ENCODE measurements at places on chromosomes 7 and 10. TPM values are rescaled to one million over a fixed set of nuclear protein-coding genes. Genes with fewer than 3 reads are reported as not detected.

The CPA5 gene
- not detected for total RNA-seq

The IFIT1B gene
- not detected for total RNA-seq

The ATG9B gene
- total RNA-seq = 7.9 TPM

The FBXO24 gene
- 0.29 TPM for total RNA-seq

The SHOC2 gene
- 33.5 TPM for total RNA-seq

The CROT gene
- 9.1 TPM for total RNA-seq

The NAMPT gene
- 343 TPM for total RNA-seq

The ETV1 gene
- total RNA-seq = 45.9 TPM

The ZNF25 gene
- 2.8 TPM for total RNA-seq

- DNase-seq = no peak
- H3K36me3 ChIP-seq = no peaks in the 10 kb centered on the region
- no peak overlapping the region for H3K27ac ChIP-seq
- no peak overlapping the region for H3K4me3 ChIP-seq
Observed at GRCh38 chr10:124516746-124517397, 55.2 kb downstream of the LHPP start.

GRCh38 chr7:84939888-84940287 lies 247.0 kb downstream of the SEMA3D start:
- no peak overlapping the region for H3K4me3 ChIP-seq
- no peaks in the 10 kb centered on the region for H3K36me3 ChIP-seq
- no peak overlapping the region for H3K27ac ChIP-seq
- DNase-seq = no peak

- peaks cover 7% of the 10 kb centered on the region for H3K36me3 ChIP-seq
- H3K27me3 ChIP-seq = peaks cover 83% of the 10 kb centered on the region
- peak overlapping the region; percentile 78 for H3K4me3 ChIP-seq
- DNase-seq = peak; percentile 57
Observed at GRCh38 chr10:79904671-79905321, 44.1 kb downstream of the SFTPD start.

DNA sequence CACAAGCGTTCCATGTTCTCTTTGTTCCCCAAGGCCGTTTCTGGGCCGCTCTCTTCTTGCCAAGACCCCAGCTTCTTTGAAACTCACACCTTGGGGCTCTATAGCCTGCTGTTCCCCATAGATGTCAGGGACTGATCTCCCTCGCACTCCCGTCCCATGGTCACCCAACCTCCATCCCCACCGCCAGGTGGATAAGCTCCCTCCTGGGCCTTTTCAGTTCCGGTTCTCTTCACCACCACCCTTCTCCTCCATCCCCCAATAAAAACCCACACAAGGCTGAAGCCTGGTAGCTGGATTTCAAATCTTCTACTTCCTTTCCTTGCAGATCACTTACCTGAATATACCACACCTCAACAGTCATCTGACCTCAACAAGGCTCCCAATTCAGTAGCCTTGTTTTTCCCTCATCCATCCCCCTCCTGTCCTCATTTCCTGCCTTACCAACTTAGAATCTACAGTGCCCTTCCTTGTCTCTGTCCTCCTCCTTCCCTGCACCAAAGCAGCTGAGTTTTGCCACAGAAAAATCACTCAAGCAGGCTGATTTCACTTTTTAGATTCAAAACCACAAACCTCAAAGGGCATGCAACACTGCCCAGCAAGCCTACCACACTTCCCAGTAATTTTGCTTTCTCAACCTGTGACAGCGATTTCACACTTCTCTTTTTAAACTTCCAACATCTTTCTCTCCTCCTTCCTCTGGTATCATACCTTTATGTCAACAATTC lies 7.7 kb downstream of the SLC37A3 start:
- DNase-seq = no peak
- no peaks in the 10 kb centered on the region for H3K4me1 ChIP-seq
- no peaks in the 10 kb centered on the region for H3K27me3 ChIP-seq
- peaks cover 6% of the 10 kb centered on the region for H3K36me3 ChIP-seq
- no peak overlapping the region for H3K27ac ChIP-seq

DNA sequence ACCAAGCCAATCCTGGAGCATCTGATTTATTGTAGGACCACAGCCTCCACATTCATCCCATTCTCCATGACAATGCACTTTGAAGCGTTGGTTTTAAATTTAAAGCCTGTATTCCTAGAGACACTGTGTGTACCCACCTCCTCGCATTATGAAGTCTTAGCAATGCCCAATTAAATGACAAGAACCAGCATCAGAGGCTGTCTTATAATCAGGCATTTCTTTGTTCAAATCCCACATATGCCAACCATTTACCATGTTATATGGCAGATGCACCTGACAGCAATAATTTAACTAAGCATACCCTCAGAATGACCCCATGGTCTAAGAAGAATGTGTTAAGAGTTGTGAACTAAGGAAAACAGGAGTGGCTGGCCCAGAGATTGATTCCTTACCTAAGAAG lies 188.2 kb downstream of the IPMK start:
- no peaks in the 10 kb centered on the region for H3K36me3 ChIP-seq
- no peak overlapping the region for H3K4me3 ChIP-seq
- H3K27ac ChIP-seq = no peak overlapping the region
- H3K4me1 ChIP-seq = peaks cover 9% of the 10 kb centered on the region
- H3K27me3 ChIP-seq = no peaks in the 10 kb centered on the region
- no peak for DNase-seq

GRCh38 chr10:81708929-81709328 lies 166.1 kb upstream of the NRG3 start:
- no peaks in the 10 kb centered on the region for H3K27me3 ChIP-seq
- H3K27ac ChIP-seq = no peak overlapping the region
- no peak overlapping the region for H3K4me3 ChIP-seq
- DNase-seq = no peak
- H3K4me1 ChIP-seq = no peaks in the 10 kb centered on the region
- H3K36me3 ChIP-seq = no peaks in the 10 kb centered on the region

DNA sequence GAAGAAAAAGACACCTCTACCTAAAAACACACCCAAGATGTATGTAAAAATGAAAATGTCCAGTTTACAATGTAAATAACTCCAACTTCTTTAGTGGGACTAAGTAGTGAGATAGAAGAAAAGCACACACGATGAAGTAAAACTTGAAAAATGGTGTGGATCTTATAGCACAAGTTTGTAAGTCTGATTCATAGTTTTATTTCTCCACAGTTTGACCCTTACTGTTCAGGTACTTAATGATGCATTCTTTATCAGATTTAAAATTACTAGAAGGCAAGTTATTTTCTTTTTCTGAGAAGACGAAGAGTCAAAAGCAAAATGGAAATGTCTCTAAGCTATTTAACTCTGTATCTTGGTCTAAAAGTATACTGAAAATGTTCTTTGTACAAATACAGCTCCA lies 6.1 kb downstream of the NAMPT start:
- peak overlapping the region; percentile 84 for H3K27ac ChIP-seq
- H3K27me3 ChIP-seq = no peaks in the 10 kb centered on the region
- DNase-seq = no peak
- H3K36me3 ChIP-seq = peaks cover 98% of the 10 kb centered on the region
- H3K4me1 ChIP-seq = peaks cover 30% of the 10 kb centered on the region

DNA sequence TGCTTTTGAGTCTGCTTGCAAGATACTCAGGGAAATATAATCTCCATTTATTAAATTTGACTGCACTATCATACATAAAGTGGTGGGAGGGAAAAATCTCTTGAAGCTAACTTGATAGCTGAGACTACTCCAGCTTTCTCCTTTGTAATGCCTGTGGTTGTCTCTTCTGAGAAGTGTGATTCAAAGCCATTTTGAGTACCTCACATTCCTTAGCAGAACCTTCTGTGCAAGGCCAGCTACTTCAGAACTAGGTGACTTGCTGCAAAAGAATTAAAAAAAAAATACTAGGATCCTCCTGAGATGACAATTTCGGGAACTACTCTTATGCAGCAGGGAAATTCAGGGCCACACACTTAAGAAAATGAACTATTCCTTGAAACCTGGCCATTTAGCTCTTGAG lies 294.8 kb downstream of the MDFIC start:
- no peaks in the 10 kb centered on the region for H3K4me1 ChIP-seq
- no peak overlapping the region for H3K4me3 ChIP-seq
- DNase-seq = no peak
- no peaks in the 10 kb centered on the region for H3K27me3 ChIP-seq
- H3K27ac ChIP-seq = no peak overlapping the region
- no peaks in the 10 kb centered on the region for H3K36me3 ChIP-seq

DNA sequence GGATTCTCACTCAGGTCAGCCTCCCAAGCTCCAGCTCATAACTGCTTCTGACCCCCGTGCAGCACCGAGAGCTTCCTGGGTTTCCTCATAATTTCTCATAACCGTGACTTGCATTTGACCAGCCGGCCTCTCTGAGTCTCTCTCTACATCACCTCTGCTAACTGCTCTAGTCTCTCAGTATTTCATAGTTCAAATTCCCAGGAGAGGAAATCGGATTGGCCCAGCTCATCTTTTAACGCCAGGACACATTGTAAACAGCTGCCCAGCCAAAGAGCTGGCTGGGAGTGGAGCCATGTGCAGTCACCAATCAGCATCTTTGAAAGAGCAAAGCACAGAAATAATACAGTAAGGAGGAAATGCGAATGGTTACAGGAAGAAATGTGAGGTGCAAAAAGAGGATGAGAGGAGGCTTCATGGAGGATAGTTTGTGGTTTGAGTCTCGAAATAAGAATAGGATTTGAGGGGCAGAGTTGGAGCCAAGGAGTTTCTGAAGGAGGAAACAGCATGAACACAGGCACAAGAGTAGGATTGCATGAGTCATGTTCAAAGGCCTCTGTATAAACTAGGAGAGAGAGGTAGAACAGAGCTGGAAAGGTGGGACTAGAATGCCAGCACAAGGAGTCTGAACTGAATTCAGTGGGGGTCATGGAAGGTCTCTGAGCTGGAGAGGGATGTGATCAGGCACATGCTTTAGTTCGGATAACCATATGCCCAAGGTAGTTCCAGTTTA lies 15.2 kb upstream of the LBX1 start:
- no peak for DNase-seq
- H3K4me3 ChIP-seq = peak overlapping the region; percentile 20
- peak overlapping the region; percentile 69 for H3K27ac ChIP-seq
- H3K36me3 ChIP-seq = no peaks in the 10 kb centered on the region

DNA sequence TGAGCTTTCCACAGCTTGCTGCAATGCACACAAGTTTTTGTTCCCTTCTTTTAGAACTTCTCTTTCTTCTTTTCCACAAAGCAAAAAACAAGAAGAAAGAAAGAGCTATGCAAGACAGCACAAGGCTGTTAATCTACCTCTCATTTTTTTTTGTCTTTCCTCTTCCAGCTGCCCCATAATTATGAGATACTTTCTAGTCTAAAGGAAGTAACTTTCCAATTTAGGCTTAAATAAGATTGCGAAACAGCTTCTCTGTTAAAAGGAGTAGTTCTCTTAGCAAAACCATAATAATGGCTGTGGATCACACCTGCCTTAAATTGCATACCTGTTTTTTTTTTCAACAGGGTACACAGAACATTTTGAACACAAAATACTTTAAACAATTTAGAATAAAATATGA lies 56.0 kb downstream of the NDUFB2 start:
- no peak overlapping the region for H3K4me3 ChIP-seq
- DNase-seq = no peak
- H3K27me3 ChIP-seq = no peaks in the 10 kb centered on the region
- H3K27ac ChIP-seq = no peak overlapping the region
- no peaks in the 10 kb centered on the region for H3K4me1 ChIP-seq

GRCh38 chr7:22653951-22654350 lies 73.0 kb upstream of the IL6 start:
- no peaks in the 10 kb centered on the region for H3K27me3 ChIP-seq
- no peak overlapping the region for H3K27ac ChIP-seq
- H3K4me1 ChIP-seq = peaks cover 32% of the 10 kb centered on the region
- no peaks in the 10 kb centered on the region for H3K36me3 ChIP-seq
- no peak overlapping the region for H3K4me3 ChIP-seq

GRCh38 chr10:9111976-9112375 lies 1057.5 kb downstream of the GATA3 start:
- no peak overlapping the region for H3K4me3 ChIP-seq
- H3K36me3 ChIP-seq = no peaks in the 10 kb centered on the region
- no peak overlapping the region for H3K27ac ChIP-seq
- H3K4me1 ChIP-seq = peaks cover 7% of the 10 kb centered on the region
- H3K27me3 ChIP-seq = no peaks in the 10 kb centered on the region

- H3K36me3 ChIP-seq = peaks cover under 1% of the 10 kb centered on the region
- no peaks in the 10 kb centered on the region for H3K27me3 ChIP-seq
- no peak overlapping the region for H3K27ac ChIP-seq
Observed at GRCh38 chr7:96327429-96327828, 5.5 kb upstream of the SLC25A13 start.

GRCh38 chr7:158812684-158813083 lies 16.6 kb downstream of the ESYT2 start:
- H3K27ac ChIP-seq = no peak overlapping the region
- H3K36me3 ChIP-seq = peaks cover 5% of the 10 kb centered on the region
- H3K27me3 ChIP-seq = no peaks in the 10 kb centered on the region
- no peak for DNase-seq
- no peak overlapping the region for H3K4me3 ChIP-seq

DNA sequence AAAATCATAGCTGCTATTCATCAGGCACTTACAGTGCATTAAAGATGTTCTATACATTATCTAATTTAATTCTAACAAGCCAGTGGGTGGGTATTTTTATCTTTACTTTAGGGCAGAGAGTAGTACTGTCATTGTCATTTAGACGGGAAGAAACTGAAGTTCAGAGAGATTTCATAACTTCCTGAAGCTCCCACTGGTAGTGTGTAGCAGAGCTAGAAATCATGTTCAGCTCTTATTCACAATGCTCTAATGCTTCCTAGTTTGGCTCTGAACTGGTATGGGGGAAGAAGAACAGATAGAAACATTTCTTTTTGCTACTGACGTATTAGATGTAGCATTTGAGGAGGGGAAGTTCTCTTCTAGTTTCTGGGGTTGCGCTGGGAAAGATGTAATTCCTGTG lies 116.7 kb downstream of the CYP26A1 start:
- H3K4me3 ChIP-seq = peak overlapping the region; percentile 13
- no peak for DNase-seq
- peaks cover 14% of the 10 kb centered on the region for H3K4me1 ChIP-seq
- peaks cover 4% of the 10 kb centered on the region for H3K36me3 ChIP-seq
- H3K27me3 ChIP-seq = no peaks in the 10 kb centered on the region

DNA sequence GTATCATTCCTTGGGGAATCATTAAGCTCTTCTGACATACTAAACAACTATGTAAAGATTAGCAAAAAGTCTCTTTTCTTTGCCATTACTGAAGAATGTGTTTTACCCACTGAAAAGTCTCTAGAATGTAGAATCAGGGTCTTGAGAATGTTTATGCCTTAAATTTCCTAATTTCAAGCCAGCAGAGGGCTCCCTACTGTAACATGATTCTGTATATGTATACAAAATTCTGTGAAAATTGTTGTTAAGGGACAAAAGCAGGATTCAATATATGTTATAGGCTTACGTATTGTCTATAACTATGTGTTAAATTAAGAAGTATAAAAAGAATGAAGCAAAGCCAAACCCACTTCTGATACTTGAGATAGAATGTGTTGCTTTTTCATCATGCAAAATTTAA lies 296.9 kb upstream of the DGKB start:
- no peak overlapping the region for H3K27ac ChIP-seq
- no peaks in the 10 kb centered on the region for H3K36me3 ChIP-seq
- H3K4me1 ChIP-seq = peaks cover 12% of the 10 kb centered on the region

GRCh38 chr7:157519246-157519645 lies 182.4 kb downstream of the DNAJB6 start:
- H3K27me3 ChIP-seq = peaks cover 59% of the 10 kb centered on the region
- H3K27ac ChIP-seq = no peak overlapping the region
- peaks cover 3% of the 10 kb centered on the region for H3K36me3 ChIP-seq
- no peak for DNase-seq
- no peak overlapping the region for H3K4me3 ChIP-seq
